ENCODE measurements at places on chromosomes 7 and 10. TPM values are rescaled to one million over a fixed set of nuclear protein-coding genes. Genes with fewer than 3 reads are reported as not detected.

GRCh38 chr7:945147-945555 is 9.3 kb downstream of the ADAP1 start:
- peak; percentile 79 for DNase-seq

DNA sequence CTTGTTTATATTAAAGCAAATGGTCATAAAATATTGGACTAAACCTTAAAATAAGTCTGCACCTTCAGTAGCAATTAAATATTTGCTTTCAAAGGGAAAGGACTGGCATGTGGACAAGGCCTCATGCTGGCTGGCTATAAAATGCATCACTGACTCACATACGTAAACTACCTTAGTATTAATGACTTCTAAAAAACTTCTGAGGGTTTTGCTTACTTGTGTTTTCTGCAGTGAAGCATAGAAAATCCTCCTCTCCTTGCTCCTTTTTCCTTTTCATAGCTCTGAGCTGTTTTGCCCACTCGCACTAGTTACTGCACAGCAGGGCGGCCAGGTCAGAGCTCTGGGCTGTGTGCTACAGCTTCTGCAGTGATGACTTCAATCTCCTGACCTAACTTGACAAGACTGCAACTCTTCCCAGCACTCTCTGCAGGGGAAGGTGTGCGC is 82.3 kb downstream of the CUL2 start:
- DNase-seq, result no peak

The FXYD4 gene
- not detected for total RNA-seq

The MYL7 gene
- total RNA-seq, result not detected

GRCh38 chr10:110840225-110840922 is 31.4 kb upstream of the PDCD4 start:
- DNase-seq, result no peak

DNA sequence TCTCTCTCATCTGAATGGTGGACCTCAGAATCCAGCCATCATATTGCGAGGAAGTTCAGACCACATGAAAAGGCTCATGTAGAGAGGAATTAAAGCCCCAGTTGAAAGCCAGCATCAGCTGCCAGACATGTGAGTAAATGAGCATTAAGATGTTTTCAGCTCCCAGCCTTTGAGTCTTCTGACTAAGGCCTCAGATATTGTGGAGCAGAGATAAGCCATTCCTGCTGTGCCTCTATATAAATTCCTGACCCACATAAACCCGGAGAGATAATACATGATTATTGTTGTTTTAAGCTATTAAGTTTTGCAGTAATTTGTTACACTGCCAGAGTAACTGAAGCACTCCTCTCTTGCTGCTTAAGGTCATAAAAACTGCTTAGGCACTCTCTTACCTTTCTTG is 14.6 kb downstream of the FAM149B1 start:
- DNase-seq, result no peak

DNA sequence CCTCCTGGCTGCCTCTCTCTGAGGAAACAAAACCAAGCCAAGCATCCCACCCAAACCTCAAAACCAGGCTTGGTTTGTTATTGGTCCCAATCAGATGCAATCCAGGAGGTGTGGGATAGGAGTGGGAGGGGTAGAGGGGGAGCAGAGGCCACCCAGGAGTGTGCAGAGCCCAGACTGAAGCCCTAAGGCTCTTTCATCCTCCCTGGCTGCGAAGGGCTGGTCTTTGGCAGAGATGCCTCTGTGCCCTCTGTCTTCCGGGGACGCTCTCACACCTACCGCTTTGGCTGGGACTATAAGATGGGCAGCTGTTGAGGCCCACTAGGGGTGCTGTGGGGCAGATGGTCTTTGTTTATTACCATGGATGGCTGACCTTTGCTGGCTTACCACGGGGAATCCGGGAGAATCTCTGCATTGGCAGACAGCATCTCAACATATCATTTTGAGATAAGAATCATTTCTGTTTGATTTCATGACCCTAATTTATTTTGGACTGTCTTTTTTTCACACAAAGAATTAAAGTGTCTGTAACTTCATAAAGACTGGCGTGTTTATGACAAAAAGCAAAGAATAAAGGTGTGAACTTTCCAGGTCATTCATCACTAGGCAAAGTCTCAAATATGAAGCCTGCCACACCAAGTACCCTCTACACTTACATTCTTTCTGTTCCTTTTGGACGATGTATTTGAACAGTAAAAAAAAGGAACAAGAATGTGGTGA is 6.5 kb upstream of the DENND2A start:
- no peak for DNase-seq

- DNase-seq, result no peak
Observed at GRCh38 chr10:5604961-5605360, 61.4 kb downstream of the ASB13 start.

DNA sequence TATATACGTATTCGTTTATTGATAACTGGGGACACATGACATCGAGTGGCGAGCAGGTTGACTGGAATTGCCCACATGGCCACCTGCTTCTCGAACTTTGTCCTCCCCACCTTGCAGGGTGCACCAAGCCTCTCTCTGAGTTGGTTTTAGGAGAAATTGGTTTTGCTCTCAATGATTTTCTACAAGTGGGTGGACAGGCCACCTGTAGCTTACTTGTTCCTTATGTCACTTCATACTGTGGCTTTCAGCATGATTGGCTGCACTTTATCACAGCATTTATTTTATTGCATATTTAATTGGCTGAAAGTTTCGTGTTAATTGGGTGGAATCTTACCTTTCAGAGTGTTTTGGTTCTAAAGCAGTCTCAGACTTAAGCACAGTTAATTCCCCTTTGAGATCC is 215.6 kb upstream of the SHH start:
- DNase-seq, result no peak

DNA sequence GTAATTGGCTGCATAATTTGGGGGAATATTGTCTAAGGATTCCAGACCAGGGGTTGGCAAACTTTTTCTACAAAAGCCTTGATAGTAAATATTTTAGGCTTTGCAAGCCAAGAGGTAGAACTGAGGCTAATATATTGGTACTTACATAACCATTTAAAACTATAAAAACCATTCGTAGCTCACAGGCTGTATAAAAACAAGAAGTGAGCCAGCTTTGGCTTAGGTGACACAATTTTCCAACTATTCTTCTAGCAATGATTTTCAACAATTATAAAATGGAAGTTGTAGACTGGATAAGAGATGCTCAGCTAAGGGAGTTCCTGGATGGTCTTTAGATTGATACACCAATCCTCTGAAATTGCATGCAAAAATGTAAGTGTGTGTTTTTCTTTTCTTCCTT is 1.4 kb downstream of the GPR141 start:
- DNase-seq, result no peak

GRCh38 chr10:46223064-46223480 is 63.7 kb upstream of the ANTXRL start:
- no peak for DNase-seq

The HOXA2 gene
- 1.5 TPM for total RNA-seq

DNA sequence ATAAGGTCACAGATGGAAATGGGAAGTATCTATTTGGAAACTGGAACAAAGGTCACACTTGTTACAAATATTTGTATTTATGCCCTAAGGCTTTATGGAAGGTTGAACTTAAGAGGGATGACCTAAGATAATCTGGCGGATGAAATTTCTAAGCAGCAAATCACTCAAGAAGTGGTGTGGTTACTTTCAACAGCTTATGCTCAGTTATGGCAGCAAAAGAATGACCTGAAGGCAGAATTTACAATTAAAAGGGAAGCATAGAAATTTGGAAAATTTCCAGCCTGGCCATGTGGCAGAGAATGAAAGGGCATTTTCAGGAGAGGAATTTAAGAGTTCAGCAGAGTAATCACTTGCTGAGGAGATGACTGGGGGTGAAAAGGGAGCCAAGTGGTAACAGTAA is 95.8 kb upstream of the TNS3 start:
- no peak for DNase-seq

GRCh38 chr10:72729528-72729927 is 37.6 kb downstream of the MCU start:
- no peak for DNase-seq

The RELN gene
- total RNA-seq, result 1.1 TPM

DNA sequence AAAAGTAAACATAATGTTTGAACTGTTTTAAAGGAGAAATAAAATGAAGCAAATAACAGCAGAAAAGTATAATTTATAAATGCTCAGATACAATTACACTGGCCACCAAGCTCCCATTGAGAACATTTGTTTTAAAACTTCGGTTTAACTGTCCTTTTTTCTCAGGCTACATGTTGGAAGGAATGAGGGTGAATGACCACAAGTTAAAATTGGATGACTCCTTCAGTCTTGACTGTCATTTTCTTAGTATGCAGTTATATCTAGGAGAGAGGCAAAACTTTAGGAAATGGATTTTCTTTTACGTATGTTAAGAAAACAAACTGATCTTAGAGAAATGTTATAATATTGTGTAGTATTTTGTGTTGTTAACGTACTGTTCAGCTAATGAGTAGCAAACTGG is 5.0 kb downstream of the TRIM24 start:
- DNase-seq, result no peak

DNA sequence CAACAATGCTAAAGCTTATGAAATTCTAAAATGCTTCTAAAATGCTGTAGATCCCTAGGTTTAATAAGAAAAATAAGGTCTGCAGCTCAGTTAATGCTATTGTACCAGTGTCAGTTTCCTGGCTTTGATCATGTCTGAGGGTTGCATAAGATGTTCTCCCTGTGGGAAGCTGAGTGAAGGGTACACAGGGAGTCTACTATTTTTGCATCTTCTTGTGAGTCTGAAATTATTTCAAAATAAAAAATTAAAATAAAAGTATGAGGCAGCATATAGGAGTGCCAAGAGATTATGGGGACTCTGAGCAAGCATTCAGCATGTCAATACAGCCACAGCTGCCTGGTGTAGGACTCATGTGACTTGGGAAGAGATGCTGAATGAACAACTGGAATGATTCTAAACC is 14.7 kb downstream of the CHST15 start:
- DNase-seq, result no peak

DNA sequence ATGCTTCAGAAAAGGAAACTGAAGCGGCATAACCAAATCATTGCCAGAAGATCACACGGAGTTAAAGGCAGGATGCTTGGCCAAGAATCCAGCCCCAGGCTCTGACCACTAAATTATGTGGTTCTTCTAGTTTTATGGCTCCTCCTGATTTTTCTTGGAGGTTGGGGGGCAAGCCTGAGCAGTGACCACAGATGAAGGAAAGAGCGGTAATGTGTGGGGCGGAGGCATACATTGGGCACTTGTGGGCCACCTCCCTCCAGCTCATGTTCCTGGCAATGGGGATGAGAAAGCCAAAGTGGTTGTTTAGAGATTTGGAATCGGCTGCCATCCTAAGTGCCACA is 3.2 kb downstream of the TRPV6 start:
- DNase-seq, result no peak

DNA sequence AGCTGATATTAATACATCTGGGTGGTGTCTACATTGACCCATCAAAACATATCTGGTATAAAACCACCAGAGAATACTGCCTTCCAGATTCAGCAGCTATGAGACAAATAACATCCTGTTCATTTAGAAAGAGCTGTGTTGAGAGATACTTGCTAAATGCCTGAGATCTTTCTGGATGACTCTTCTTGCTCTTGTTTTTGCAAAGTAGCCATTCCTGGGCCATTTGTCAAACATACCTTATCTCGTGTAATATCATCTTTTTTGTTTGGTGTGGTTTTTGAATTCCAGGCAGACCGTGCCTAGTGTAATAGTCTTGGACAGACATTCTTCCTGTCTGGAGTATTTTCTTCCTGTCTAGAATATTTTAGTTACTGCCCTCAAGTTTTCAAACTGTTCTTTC is 74.7 kb upstream of the PRR15 start:
- no peak for DNase-seq

- DNase-seq, result no peak
Observed at GRCh38 chr7:519484-520390, at the start of gene PDGFA. PDGFA (minus strand) TSS chr7:519846; CDS start chr7:519001, 845 bp downstream.

The BICC1 gene
- total RNA-seq, result 7.4 TPM

The MYO3A gene
- 2.0 TPM for total RNA-seq

The CD36 gene
- 75.4 TPM for total RNA-seq

DNA sequence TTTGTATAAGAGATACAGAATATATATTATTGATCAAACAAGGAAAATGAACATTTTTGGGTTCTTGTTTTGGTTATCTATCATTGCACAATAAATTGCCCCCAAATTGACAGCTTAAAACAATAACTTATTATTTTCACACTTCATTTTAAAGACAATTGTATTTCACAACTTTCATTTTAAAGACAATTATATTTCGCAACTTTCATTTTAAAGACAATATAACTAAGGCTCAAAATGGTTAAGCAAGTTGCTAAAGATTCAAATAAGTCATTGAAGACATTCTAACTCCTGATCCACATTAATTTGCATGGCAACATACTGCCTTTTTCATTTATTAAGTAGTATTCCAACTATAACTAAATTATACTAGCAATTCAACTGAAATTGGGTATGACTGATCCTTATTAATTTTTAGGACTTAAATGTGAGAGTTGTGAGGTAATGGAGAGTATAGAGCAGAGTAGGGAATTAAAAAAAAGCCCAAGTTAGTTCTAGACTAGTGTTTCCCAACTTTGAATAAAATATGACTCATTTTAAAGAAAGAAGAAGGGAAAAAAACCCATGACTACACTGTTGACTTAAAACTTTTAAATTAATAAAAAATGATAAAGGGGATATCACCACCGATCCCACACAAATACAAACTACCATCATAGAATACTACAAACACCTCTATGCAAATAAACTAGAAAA is 9.9 kb upstream of the STEAP2 start:
- no peak for DNase-seq

- no peak for DNase-seq
Observed at GRCh38 chr10:60397792-60398191, 8.1 kb upstream of the ANK3 start.

DNA sequence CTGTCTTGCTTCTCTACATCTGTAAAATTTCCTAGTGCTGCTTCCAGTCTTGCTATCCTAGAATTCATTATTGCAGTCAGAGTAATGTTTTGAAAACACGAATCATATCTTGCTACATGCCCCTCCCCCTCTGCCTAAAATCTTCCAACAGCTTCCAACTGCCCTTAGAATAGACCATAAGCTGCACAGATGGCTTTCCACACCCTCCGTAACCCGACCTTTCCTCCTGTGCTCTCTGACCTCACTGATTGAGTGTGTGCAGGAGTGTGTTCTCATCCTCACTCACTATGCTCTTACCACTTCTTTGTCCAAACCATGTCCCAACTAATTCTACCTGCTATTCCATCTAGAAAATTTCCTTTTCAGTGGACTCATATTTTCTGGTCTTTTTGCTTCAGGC is 121.2 kb upstream of the ANKRD1 start:
- DNase-seq, result no peak

DNA sequence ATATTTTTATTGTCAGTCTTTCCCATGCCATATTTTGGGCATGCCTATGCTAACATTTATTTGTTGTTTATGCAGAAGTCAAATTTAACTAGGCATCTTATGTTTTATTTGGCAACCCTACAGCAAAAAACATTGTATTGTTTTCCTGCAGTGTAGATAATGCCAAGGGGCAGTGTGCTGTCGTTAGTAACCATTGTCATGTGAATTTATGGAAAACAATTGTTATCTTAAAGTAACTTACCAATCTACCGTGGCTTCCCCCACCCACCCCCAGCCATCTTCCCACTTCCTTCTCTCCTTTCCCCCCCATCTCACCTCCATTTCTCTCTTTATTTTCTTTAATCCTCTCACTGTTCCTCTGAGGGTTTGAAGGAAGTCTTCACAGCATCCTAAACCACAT is 370.5 kb downstream of the ACTR3B start:
- no peak for DNase-seq

All from lower leg skin (tissue), 4 donors.